ENCODE measurements at places on chromosomes 5 and 9.

GRCh38 chr5:144276034-144276822 is 105.6 kb downstream of the KCTD16 start:
- peak; percentile 16 for DNase-seq

DNA sequence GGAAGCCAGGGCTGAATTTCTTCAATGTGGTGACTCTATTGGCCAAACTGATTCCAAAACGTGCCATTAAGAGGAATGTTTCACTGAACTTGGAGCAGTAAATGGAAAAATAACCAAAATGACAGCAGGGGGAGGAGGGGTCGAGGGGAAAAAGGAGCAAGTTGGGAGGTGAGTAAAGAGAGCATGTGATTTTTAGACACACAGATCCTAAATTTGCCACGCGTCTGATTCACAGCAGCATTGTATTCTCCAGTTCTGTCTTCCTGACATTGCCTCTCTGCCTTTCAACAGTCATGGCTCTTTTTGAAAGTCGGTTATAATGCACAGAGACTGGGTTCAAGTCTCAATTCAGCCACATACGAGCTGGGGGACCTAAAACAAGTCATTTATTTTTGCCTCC is 22.0 kb upstream of the ADRB2 start:
- no peak for DNase-seq

DNA sequence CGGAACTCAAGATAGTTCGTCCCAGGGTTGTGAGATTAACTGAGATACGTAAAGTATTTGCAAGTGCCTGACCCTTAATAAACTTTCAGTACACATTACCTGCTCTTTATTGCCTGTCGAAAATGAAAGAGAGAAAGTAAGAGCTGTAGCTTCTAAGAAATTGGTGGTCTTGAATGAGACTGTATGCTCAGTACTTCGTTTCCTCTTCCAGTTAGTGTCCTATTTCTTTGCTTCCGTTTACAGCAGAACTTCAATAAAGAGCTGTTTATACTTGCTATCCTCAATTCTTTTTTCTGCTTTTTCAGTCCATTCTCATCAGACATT is 534 bp downstream of the SRFBP1 start:
- DNase-seq: no peak

- DNase-seq: peak; percentile 72
Measured at GRCh38 chr5:136037001-136037705, 8.4 kb downstream of the TGFBI start.

DNA sequence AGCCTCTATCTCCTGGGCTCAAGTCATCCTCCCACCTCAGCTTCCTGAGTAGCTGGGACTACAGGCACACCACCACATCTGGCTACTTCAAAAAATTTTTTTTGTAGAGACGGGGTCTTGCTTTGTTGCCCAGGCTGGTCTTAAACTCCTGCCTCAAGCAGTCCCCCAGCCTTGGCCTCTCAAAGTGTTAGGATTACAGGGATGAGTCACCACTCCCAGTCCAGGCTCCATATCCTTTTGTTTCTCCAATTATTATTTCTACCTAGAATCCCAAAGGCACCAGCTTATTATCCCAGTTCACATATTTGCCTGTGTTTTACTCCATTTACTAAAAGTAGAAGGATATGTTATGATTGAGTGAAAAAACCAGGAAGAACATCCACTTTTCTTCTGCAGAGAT is 84.9 kb downstream of the TEK start:
- no peak for DNase-seq

- no peak for DNase-seq
Measured at GRCh38 chr5:113172231-113172826, 195.7 kb downstream of the DCP2 start.

Measured in AG09309 (cell line).